GM10248 (cell line): ENCODE measurements at places on chromosomes 2 and 18.

- no peak for DNase-seq
These were observed 104.5 kb downstream of the EPHA4 start for GRCh38 chr2:221467610-221468009.

DNA sequence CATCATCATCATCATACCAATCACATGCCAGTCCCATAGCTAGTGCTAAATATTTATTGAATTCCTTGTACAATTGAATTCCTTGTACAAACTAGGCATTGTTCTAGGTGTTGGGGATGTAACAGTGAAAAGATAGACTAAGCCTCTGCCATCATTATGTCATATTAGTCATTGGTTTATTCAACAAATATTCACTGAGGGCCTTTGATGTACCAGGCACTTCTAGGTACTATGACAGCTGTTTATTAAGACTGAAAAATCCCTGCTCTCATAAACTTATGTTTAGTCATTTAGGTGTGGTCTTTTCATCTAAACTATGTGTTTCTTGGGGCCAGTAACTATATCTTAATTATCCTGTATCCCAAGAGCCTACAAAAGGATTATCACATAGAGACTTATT, 412.3 kb upstream of the ETAA1 start:
- no peak for DNase-seq

DNA sequence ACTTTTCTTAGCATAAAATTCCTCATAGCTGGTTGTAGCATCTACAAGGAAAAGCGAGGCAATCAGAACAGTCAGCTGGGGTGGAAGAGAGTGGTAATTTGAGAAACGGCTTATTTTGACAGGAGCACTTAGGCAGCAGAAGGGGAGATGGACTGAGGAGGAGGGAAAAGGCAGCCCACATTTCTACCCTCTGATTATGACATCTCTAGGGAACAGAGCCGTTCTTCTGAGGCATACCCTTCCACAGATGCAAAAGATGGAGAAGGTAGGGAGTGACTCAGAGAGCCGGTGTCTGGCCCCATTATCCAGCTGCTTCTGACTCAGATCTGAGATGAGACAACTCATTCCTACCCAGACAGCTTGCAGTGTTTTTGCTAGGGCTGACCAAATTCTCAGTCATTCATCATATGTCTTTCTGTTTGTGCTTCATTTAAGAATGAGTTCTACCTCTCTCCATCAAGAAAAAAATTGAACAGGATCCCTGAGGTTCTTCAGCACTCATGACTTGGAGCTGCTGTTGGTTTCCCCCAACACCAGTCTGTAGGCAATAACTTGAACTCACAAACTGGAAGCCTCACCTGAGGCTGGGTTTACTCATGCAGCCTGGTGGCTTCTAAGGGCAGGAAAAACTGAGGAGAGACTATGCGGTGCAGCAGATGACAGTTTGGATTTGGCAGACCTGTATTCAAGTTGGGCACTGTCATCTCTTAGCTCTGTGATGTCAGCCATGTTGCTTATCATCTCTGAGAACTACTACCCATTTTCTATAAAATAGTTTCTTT, 15.9 kb upstream of the SEC11C start:
- DNase-seq, result no peak

GRCh38 chr2:98091738-98092137, 4.8 kb downstream of the VWA3B start:
- no peak for DNase-seq

DNA sequence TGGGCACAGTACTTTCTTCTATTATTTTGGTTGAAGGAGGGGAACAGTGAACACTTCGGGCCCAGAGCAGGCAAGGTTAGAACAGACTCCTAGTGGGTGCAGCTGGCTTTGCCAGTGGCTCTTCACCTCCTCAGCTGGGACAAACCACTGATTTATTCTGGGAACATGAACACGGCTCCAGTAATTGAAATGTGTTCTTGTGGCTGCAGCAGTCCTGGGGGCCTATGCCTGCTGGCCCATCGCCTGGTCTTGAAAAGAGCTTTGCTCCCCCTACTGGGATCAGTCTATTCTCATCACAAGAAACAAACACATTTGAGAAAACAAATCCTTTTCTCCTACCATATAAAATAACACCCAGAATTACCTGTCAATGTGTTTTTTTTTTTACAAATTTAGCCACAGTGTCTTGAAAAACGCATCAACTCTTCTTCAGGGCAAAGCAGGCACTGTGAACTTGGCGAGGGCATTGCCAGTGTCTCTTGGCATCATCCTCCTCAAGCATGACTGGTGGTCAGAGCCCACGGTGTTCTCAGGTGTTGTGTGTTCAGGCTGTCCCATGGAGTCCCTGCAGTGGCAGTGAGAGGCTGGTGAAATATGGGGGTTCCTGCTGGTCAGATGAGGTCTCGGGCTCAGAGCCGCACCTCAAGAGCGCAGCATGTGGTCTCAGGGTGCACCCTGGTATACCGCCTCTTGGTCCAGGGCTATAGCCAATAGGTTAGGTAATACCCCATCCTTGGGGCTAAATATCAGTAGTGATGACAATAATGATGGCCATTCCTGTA, 51.3 kb downstream of the RNF144A start:
- no peak for DNase-seq

- DNase-seq, result no peak
These were observed 268.2 kb upstream of the SKOR2 start for GRCh38 chr18:47519706-47520105.
